ENCODE measurements at places on chromosomes 12 and 14.

DNA sequence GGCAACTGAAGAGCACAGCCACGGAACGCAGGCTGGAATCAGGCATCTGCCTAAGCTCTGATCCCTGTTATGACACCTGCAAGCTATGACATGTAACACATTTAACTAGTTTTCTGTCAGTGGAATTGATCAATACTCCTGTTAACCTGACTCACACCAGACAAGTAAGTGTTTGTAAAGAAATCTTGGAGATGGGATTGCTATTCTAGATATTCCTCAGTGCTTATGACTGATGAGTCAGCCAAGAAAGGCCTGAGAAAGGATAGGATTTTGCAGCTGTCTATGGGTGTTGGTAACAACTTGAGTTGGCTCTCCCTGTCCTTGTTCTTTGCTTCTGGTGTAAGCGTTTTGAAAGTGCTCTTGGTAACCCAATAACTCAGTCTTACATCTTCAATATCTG lies 110.5 kb downstream of the GPR135 start:
- DNase-seq, result peak; percentile 36

GRCh38 chr12:44287545-44287944 lies 451.7 kb downstream of the TMEM117 start:
- DNase-seq, result peak; percentile 1

- no peak for DNase-seq
These were observed 61.5 kb upstream of the LRTM2 start for GRCh38 chr12:1758887-1759286.

DNA sequence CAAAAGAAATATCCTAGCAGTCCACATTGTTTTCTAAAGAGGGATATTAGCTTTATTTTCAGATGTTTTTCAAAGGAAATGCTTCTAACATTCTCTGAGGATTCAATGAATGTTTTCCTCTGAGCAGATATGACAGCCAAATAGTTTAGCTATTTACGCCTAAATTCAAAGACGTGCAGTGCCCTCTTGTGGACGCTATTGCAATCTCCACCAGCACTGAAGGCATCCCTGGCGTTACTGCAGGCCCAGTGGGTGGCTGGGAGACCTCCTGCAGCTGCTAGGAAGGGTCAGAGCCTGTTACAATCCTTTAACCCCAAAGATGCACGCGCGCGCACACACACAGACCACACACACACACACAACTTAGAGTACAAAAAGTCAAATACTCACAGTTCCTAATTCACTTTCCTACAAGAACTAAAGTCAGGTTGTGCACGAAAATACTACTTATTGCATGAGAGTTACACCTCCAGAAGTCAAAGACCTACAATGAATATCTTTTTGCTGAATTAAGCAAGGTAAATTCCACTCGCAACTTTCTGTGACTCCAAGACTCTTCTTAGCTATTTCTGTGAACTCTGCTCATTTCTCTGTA lies 589.3 kb upstream of the TMEM132C start:
- DNase-seq, result peak; percentile 34

DNA sequence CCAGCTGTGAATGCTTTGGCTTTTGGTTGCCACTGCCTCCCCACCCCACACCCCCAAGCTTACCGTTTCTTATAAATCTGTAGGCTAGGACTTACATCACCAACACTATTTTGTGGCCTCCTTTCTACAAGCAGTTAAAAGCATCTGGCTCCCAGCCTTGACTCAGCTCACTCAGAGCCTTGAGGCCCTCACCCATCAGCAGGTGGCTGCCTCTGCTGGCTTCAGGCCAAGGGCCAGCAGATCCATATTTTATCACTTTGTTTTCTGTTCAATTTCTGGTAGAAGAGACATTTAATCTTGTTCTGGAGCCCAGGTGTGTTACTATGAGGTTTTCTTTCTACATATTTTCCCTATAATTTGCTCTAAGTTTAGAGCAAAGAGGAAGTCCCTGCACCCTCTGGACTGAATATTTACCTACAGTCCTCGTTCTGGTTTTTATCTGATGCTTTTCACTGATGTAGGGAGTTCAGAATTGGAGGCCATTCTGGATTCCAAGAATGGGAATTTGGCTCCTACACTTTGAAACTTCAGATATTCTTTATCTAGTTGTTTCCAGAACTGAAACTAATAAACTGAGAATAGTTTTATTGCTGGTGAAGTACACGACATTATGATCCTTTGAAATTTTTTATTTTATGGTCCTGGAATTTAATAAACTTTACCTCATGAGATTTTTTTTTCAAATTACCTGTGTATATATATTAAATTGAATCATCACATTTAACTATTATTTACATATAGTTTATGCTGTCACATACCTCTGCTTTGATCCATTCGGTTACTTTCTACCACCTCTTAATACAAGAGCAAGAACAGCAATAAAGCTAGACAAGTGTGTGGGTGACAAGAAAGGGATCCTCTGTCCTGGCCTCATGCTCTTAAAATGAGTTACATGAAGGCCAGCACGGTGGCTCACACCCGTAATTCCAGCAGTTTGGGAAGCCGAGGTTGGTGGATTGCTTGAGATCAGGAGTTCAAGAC lies 22.2 kb downstream of the PLBD1 start:
- DNase-seq, result no peak

DNA sequence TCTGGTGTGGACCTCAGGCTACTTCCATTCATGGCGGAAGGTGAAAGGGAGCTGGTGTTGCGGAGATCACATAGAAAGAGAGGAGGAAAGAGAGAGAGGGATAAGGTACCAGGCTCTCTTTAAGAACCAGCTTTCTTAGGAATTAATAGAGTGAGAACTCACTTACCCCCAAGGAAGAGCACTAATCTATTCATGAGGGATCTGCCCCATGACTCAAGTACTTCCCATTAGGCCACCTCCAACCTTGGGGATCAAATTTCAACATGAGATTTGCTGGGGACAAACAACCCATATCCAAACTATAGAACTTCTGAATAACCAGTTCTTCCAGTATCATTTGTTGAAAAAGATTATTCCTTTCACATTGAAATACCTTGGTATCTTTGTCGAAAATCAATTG lies 34.0 kb upstream of the C2CD5 start:
- no peak for DNase-seq

DNA sequence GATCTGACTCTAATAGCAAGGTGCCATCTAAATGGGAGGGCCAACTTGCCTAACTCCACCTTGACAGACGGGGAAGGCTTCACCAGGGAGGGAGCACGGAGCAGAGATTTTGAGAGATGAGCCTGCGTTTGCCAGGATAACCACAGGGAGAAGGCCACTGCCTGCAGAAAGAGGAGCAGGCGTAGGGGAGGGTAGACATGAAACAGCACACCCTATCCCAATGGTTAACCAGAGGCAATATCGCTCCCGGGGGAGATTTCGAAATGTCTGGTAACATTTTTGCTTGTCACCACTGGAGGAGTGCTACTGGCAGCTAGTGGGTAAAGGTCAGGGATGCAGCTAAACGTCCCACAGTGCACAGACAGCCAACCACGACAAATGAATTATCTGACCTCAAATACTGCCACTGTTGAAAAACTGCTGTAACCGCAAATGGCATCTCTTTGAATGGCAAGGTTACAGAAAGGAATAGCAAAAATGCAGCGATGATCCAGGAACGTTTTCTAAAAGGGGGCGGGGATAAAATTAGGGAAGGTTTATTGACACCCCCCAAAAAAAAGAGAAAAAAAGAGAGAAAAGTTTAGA lies 126.0 kb upstream of the ATF7IP start:
- DNase-seq, result no peak

GRCh38 chr12:43425361-43425760 lies 126.6 kb downstream of the ADAMTS20 start:
- no peak for DNase-seq

DNA sequence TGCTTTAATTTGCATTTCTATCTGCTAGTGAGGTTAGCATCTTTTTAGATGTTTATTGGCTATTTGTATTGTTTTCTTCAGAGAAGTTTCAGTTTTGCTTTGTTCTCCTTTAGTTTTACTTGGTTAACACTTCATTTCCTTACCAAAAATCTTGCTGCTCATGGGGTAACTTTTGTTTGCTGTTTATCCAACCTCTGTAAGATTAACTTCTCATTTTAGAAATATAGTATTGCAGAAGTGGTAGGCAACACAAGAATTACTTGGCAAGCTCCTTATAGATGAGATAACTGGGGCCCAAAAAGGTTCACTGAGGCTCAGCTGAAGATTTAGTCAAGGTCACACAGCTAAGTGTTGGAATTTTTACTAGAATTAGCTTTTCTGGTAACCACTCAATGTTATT lies 40.5 kb downstream of the ALKBH1 start:
- DNase-seq, result no peak

GRCh38 chr14:102011631-102012030 lies 47.3 kb downstream of the DYNC1H1 start:
- no peak for DNase-seq

- DNase-seq, result peak; percentile 49
These were observed 29.1 kb upstream of the CDKL1 start for GRCh38 chr14:50425816-50426215.

- no peak for DNase-seq
These were observed 3.1 kb downstream of the FUT8 start for GRCh38 chr14:65415613-65416012.

DNA sequence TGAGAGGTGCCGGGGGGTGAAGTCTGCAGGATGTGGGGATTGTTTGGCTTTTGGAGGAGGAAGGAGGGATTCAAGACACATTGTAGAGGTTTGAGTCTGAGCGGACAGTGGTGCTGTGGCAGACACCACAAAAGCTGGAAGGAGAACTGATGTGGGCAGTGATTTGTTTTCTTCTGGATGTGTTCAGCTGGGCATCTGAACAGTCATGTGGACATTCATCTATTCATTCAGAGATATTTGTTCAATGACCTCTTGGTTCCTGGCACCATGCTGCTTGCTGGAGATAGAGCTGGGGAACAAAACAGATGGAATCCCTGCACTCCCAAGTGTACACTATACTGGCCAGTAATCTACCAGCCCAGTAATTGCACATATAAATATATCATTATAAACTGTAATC lies 64.0 kb downstream of the PTPN11 start:
- DNase-seq, result no peak

Data from AG04449 (cell line).